Lung (tissue), 17 donors: ENCODE measurements at places on chromosomes 12 and 14.

- no peak for DNase-seq
Observed at GRCh38 chr14:70425354-70425753, 8.5 kb upstream of the SYNJ2BP start.

- no peak for DNase-seq
Observed at GRCh38 chr14:99716850-99717681, 33.0 kb downstream of the CYP46A1 start.

GRCh38 chr14:80944861-80945617, 3.5 kb upstream of the CEP128 start:
- no peak for DNase-seq

GRCh38 chr12:105099356-105099755, 8.2 kb upstream of the WASHC4 start:
- DNase-seq = no peak

DNA sequence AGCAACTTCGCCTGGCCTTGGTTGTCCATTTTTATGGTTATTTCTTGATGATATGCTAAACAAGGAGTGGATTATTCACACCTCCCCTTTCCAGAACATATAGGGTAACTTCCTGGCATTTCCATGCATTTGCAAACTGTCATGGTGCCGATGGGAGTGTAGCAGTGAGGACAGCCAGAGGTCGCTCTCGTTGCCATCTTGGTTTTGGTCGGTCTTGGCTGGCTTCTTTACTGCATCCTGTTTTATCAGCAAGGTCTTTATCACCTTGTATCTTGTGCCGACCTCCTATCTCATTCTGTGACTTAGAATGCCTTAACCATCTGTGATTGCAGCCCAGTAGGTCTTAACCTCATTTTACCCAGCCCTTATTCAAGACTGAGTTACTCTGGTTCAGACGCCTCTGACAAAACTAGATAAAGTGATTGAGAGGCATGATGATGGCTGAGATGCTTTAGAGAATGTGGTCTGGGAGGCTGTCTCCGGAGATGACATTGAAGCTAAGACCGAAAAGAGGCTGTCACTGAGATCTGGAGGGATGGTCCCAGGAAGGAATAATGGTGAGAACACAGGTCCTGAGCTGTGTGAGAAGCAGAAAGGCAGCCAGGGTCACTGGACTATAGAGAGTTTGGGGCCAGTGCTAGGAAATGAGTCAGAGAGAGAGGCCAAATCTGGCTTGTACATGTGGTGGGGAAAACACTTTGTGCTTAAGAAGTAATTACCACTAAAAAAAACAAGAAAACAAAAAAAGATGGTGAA, 2.9 kb downstream of the GLT1D1 start:
- no peak for DNase-seq

DNA sequence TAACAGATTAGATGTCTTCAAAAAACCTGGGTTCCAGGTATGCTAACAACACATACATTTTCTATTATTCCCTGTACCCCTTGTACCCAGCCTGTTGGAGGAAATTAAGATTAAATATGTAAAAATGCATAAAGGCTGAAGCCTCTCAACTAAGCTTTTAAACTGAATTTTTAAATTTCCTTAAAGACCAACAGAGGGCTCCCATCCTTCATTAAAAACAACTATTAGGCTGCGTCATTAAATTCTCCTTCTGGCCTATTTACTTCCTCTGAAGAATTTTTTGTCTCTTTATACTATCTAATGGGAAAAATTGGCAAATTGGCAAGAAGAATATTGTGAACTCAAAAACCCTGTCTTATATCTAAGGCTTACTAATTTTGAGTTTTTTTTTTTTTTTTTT, 21.8 kb downstream of the SENP1 start:
- DNase-seq = peak; percentile 61

DNA sequence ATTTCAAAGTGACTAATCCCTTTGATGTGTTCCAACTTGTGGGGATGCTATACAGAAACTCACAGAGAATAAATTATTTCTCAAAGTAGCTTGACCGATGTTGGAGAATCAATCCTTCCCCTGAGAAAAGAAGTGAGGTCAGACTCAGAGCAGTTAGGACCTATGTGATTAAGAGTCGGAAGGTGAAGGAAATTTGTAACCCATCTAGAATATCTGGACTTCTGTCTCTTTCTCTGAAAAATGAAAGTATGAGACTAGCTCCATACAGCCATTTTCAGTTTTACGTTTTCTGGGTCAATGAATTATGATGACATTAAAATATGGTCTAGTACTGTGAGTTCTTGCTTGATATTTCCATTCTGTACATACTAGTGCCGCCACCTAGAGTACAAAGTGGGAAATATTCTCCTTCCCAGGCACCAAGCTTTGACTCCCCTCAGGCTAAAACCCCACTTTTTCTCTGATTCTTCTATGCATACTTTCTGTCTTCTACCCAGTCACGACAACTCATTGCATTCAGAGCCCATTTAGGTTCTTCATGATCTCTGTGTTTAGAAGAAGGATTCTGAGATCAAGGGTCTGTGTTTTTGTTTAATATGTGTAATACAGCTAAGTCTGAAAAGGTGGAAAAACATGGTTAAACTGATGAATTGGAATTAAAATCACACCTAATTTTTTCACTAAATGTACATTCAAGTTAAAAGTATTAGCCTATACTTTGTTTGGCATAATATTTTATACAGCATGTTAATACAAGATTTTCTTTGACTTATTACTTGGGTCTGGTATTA, 6.9 kb upstream of the NTS start:
- peak; percentile 78 for DNase-seq

DNA sequence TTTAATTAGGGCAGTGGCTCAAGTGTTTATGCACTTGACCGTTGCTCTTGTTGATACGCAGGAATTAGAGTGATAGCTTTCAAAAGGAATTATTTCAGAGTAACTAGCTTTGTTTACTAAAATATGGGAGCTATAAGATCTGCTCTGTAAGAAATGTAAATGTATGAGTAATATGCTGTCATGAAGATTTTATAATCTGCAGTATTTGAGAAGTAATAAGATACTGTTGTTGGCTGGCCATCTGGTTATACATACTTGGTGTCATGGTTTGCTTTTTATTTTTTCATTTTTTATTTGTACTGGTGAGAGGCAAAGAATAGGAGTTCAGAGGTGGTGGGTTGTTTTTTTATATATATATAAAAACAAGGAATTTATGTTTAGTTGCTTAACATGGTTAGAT, 58.5 kb downstream of the PLXNC1 start:
- no peak for DNase-seq

- DNase-seq = peak; percentile 97
Observed at GRCh38 chr14:54440873-54441868, at the start of gene CNIH1. Gene CNIH1, minus strand, starts transcription at chr14:54441374. Its CDS starts 47 bp downstream, at chr14:54441327.

GRCh38 chr14:105309371-105309770, 5.2 kb upstream of the PACS2 start:
- no peak for DNase-seq

DNA sequence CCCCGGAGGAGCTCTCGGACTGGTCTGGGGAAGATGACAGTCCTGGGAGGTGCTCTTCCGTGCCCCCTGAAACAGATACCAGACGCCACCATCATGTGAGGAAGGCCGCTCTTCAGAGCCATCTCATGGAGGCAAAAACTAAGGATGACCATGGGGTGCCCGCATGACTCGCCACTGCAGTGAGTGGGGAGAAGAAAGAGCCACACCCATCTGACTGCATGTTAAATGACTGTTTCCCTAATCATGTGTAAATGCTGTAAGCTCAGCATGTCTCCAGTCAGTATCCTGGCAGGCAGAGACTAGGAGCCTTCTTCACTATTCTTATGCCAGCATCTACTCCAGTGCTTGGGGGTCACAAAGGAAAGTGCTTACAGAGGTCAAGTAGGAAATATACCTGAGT, 4.0 kb downstream of the STON2 start:
- DNase-seq = no peak

- DNase-seq = no peak
Observed at GRCh38 chr12:90791445-90791844, 163.5 kb downstream of the CCER1 start.

GRCh38 chr12:95077341-95077740, 3.9 kb upstream of the NR2C1 start:
- DNase-seq = no peak

- DNase-seq = peak; percentile 49
Observed at GRCh38 chr14:54893151-54893760, 9.4 kb downstream of the GCH1 start.

DNA sequence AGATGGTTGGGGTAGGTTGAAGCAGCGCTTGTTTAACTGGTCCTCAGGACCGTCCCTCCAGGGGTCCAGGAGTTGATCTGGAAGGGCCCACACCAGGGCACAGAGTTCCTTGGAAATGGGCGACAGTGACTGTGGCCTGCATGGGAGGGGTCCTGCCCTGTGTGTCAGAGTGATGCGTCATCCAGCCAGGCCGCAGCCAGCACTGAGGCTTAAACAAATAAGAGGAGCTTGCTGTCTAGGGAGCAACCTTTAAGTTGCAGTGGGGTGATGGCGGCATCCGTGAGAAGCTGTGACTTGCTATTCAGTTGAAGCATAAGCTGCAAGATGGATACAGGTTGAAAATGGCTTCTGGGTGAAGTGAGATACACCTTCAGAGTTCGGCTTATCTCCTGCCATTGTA, 20.2 kb downstream of the DCAF4 start:
- DNase-seq = no peak

DNA sequence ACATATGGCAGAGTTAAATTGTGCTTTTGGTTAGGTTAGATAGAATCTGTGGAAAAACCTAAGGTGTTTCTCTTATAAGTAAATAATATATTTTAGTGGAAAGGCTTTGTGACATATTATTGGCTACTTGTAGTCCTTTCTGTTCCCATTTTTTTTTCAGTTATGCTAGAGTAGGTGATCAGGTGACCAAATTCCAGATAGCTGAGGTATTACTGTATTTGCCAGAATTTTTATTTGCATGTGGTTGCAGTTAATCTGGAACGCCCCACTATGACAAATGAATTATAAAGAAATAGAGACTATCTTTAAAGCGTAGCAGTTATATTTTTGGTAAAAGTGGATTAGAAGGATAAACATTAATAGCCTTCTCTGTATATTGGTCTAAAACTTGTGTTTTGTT, 52.0 kb downstream of the ARHGAP5 start:
- DNase-seq = no peak

DNA sequence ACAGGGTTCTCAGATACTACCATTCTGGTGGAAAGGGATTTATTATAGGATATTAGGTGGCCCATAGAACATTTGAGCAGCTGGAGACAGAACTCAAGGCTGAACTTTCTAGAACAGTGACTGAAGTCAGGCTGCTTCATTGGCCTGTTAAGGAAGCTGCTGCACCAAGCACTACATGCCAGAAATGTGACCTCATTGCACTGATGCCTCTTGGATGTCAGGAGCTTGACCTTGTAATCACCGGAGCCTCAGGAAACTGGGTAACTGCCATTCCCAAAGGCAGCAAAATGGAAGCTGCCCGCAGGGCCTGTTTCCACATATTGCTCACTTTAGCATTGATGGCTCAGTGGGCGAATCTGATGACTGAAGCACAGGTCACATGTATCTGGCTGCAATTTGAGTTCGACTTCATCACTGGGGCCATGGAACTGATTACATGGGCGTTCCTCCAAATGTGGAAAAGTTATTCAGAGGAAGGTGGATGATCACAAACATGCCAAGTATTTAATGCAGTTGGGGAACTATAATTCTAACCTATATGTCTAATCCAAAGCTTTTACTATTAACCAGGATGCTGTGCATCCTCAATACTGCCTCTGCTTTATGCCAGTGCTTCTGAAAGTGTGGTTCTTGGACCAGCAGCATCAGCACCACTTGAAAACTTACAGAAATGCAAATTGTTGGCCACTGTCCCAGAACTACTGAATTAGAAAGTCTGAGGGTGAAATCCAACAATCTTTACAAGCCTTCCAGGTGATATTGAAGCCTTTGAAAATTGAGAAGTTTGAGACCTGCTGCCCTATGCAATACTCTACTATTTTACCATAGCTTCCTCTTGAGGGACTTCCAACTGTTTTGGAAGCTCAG, 337.2 kb upstream of the NAV3 start:
- no peak for DNase-seq

DNA sequence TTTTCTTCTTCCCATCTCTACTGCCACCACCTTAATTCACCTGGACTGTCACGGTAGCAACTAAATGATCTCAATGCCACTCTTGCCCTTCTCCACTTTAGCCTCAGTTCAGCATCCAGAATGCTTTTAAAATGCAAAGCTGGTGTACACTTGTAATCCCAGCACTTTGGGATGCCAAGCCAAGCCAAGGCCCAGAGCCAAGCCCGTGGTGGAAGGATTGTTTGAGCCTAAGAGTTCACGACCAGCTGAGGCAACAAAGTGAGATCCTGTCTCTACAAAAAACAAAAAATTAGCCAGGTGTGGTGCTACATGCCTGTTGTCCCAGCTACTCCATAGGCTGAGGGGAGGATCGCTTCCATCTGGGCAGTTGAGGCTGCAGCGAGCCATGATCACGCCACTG, 5.9 kb downstream of the CIPC start:
- DNase-seq = no peak

DNA sequence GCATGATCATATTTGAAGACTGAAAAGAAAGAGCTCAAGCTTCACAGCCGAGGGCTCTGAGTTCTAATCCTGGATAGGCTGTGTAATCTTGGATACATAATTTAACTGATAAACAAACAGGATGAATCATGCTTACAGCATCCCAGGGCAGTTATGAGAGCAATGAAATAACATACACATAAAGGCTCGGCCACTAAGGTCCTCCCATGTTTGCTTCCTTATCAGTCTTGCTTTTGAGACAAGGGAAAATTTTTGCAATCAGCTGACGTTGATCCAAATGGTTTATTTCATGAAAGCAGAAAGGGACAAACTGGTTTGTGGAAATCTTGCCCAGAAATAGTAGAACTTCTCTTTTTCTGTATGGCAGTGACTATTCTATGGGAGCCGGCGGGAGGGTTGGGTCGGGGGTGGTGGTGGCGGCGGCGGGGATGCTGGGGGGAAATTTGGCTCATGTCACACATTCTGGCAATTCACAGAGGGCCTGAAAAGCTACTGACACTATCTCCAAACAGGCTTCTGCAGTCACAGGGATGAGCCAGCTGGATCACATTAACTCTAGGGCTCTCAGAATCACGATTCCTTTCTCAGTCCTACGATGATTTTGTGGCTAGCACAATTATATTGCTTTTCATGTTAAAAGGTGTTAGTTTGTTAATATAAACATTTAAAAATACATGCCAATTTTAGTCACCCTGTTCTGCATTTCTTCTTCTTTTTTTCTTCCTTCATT, 124.5 kb downstream of the SLC8A3 start:
- DNase-seq = peak; percentile 25

DNA sequence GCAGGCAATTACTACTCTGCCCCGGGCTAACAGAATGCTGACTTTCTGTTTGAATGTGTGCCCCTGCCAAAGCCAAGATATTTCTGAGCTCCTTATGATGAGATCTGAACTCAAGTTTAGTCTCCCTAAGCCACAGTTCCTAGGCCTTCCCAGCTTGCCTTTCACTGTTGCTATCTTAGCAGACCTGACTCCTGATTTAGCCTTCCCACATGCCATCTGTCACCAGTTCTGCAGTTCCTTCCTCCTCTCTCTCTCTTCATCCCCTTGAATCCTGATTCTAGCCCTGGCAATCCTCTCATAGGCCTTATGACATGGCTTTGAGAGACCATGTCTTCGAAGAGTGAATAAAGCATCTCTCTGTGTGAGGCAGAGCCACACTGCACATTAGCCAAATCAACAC, 12.5 kb upstream of the SAMD4A start:
- DNase-seq = no peak
